H9 (cell line): ENCODE measurements at places on chromosomes 16 and 17. TPM values are rescaled to one million over a fixed set of nuclear protein-coding genes. Genes with fewer than 3 reads are reported as not detected.

- no peak for DNase-seq
Observed at GRCh38 chr16:56260378-56261160, 69.3 kb downstream of the GNAO1 start.

DNA sequence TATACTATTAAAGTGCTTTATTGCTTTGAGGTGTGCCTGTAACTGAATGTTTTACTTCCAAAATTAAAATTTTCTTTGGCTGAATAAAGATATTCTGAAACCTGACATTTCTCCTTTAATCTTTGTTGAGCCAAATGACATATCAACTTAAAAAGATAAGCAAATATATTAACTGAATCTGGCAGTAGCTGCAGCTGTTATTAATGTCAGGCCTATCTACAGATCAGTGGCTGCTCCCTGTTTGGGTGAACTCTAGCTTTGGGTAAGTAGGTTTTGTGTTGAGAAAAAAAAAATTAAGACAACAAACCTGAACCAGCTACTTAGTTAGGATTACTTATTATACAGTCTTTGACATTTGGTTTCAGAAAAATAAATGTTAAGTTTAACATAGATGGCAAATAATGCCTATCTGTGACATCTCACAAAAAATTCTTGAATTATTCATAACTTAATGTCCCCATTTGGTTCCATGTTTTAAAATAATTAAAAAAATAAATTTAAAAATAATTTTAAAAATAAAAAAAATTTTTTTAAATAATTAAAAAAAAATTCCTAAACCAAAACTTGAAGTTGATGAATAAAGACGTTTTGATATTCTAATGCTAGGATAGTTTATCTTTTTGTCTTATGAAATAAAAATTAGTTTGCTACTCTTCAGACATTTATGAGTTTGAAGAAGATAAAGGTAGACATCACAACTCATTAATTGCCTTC, 19.8 kb downstream of the CPD start:
- no peak for DNase-seq

DNA sequence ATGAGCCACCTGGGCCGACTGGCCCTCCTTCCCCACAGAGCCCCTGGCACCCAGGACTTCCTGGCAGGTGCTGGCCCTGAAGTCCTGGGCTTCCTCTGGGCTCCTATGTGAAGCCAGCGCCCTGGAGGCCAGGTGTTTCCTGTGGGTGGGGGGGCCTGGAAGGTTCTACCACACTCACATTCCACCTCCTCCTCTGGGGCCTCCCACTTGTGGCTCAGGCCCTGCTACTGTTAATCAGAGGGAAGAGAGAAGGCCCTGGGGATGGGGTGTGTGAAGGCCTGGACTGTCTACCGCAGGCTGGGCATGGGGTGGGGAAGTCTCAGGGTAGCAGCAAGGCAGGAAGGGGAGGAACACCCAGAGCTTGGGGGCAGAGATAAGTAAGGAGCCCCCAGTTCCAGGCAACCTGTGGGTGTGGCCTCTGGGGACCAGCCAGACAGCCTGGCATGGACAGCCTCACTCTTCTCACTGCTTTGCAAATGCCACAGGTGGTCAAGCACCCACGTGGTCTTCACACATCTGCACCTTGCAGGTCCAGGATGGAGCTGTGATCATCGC, 111.9 kb upstream of the TNRC6C start:
- DNase-seq = no peak

Gene ADAD2
- total RNA-seq = 0.99 and 1.0 TPM in 2 replicates

DNA sequence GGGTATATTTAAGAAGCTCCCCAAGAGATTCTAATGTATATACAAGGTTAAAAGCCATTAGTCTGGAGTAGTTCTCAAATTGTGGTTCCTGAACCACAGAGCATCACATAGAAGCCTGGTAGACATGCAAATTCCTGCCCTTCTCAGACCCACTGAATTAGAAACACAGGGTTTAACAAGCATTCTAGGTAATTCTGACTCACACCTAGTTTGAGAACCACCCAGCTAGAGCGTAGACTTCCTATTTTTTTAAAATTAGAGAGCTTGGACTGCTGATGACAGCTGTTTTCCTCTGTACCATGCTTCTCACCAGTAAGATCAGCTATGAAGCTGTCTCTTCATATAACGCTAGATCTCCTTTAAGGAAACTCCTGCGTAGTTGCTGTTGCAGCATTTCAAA, 50.6 kb downstream of the HS3ST3B1 start:
- DNase-seq = no peak

DNA sequence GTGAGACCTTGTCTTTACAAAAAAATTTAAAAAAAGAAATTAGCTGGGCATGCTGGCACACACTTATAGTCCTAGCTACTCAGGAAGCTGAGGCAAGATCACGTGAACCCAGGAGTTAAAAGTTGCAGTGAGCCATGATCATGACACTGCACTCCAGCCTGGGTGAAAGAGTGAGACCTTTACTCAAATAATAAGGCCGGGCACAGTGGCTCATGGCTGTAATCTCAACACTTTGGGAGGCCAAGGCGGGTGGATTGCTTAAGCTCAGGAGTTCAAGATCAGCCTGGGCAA, 11.5 kb upstream of the RIPOR1 start:
- no peak for DNase-seq

DNA sequence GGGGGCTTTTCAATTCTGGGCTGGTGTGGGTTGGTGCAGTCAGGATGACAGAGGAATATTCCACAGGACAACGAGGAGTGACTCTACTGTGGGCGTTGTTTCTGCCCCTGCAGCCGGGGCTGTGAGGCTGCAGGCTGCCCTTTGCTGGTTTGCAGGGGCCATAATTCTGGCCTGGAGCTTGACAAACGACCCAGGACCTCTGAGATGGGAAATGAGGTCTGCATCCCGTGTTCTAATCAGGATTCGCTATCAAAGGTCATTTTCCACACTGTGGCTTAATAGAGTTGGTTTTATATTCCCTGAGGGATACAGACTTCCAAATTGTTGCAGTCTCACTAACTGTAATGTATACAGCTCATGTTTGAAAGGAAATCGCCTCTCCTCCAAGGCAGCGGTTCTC, 180.9 kb downstream of the RPTOR start:
- no peak for DNase-seq

Gene CDRT4
- total RNA-seq = 3.8 and 5.0 TPM in 2 replicates

Gene SARM1
- total RNA-seq = 5.1 and 5.4 TPM in 2 replicates

Gene ALDH3A1
- 0.31 and 0.39 TPM in 2 replicates for total RNA-seq

- no peak for DNase-seq
Observed at GRCh38 chr16:56289862-56290261, 98.6 kb downstream of the GNAO1 start.

Gene HS3ST3A1
- total RNA-seq = 3.2 and 3.4 TPM in 2 replicates

Gene TLCD3B
- 20.9 and 22.3 TPM in 2 replicates for total RNA-seq

DNA sequence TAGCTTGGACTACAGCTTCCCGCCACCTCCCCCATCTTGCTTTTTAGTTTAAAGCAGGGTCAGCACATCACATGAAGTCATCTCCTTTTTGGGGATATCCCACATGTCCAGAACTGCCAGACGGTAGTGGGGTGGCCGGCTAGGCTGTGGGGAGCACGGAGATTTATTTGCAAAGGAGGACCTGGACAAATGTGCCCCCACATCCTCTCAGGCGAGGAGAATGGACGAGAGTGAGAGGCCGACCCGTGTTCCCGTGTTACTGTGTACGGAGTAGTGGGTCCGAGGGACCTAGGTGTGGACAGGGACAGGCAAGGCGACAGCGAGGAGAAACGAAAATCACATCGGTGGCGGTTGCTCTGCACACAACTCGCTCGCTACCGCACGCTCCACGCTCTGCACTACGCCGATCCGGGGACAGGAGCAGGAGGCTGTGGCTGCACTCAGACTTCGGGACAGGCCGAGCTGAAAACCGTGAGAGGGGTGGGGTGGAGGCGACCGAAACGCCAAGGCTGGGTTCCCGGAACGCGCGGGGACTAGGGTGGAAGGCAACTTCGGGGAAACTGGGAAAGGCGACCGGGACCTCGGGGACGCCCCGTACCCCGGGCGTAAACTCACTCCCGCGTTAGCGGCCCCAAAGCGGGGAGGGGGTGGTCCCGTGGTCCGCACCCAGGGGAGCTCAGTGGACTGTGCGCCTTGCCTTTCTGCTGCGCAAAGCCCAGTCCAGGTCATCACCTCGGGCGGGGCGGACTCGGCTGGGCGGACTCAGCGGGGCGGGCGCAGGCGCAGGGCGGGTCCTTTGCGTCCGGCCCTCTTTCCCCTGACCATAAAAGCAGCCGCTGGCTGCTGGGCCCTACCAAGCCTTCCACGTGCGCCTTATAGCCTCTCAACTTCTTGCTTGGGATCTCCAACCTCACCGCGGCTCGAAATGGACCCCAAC, at the start of gene MT1A:
MT1A (plus strand) TSS at position 853 of the 937 bp plus-strand sequence; CDS start at position 926, 73 bp downstream.
- DNase-seq = peak; percentile 78

DNA sequence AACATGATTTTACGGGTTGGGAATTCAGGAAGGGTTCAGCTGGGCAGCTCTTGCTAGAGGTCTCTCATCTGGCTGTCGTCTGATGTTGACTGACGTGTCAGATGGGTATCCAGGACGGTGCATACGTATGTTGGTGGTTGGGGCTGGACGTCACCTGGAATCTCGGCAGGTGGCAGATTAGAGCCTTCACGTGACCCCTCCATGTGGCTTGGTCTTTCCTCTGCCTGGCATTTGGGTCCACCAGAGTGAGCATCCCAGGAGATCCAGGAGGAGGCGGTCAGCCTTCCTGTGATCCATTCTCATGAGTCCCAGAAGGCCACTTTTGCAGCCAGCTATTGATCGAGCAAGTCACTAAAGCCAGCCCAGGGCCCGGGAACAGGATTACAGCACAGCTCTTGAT, 202.7 kb downstream of the FOXL1 start:
- DNase-seq = no peak

DNA sequence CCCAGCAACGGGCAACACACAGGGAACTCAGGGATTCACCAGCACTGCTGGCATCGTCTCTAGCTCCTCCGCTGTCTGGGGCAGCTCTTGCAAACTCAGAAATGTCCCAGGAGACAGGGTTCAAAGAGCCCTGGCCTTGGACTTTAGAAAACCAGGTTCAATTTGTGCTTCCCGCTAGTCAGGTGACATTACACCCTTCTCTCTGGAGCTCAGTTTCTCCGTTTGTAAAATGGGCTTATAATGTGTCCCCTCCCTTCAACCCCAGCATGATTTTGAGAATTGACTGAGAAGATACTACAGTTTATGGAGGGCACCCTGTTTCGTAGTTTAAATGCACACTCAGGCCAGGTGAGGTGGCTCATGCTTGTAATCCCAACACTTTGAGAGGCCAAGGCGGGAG, 1.9 kb upstream of the MYCBPAP start:
- DNase-seq = no peak

GRCh38 chr17:21005367-21005766, 37.4 kb downstream of the USP22 start:
- DNase-seq = no peak

- no peak for DNase-seq
Observed at GRCh38 chr16:22216191-22216831, 10.2 kb downstream of the EEF2K start.

- no peak for DNase-seq
Observed at GRCh38 chr17:59172436-59173004, 17.0 kb downstream of the PRR11 start.

GRCh38 chr17:50641357-50641756, 6.7 kb downstream of the ABCC3 start:
- no peak for DNase-seq

GRCh38 chr17:68296217-68297191, 5.2 kb downstream of the ARSG start:
- DNase-seq = no peak
